Activated CD4-positive, alpha-beta T cell treated with anti-CD3 and anti-CD28 coated beads, Interleukin-2, amount 10 ng/mL, durations not matched to agents 24 days and 14 days (primary cell): ENCODE measurements at places on chromosomes 11 and 22. TPM values are rescaled to one million over a fixed set of nuclear protein-coding genes. Genes with fewer than 3 reads are reported as not detected.

Gene SHANK2
- not detected in 2 replicates for total RNA-seq

Gene PGA5
- not detected in 2 replicates for total RNA-seq

Gene ZNF214
- total RNA-seq = not detected in 2 replicates

Gene ZMAT5
- 24.9 and 26.1 TPM in 2 replicates for total RNA-seq

Gene DUSP8
- 0.86 and 1.6 TPM in 2 replicates for total RNA-seq

Gene SEPTIN3
- total RNA-seq = 5.7 and 6.8 TPM in 2 replicates

Gene FAM180B
- total RNA-seq = 0.19 and 0.28 TPM in 2 replicates

Gene CWF19L2
- total RNA-seq = 16.1 and 17.6 TPM in 2 replicates

Gene MS4A1
- total RNA-seq = not detected in 2 replicates

Gene RBX1
- total RNA-seq = 98.5 and 106 TPM in 2 replicates

Gene CLTCL1
- total RNA-seq = 0.43 and 1.3 TPM in 2 replicates

Gene IL17REL
- total RNA-seq = 0.09 and 0.14 TPM in 2 replicates

Gene OR2D2
- 0.36 and 0.72 TPM in 2 replicates for total RNA-seq

Gene HARBI1
- total RNA-seq = 4.3 and 4.5 TPM in 2 replicates

Gene CATSPER1
- total RNA-seq = 0.28 and 0.30 TPM in 2 replicates

Gene MRGPRE
- not detected in 2 replicates for total RNA-seq

Gene PKNOX2
- not detected in 2 replicates for total RNA-seq

Gene CHRM1
- total RNA-seq = not detected in 2 replicates
